Stimulated activated CD4-positive, alpha-beta T cell treated with anti-CD3 and anti-CD28 coated beads, TNF-alpha, amount 100 ng/mL, for 1 hour (primary cell): ENCODE measurements at places on chromosomes 7 and 10.
A peak's percentile ranks its signal among the peaks of the same experiment; 100 is the strongest.

- no peak for DNase-seq
These were observed 199.4 kb upstream of the TCF7L2 start for GRCh38 chr10:112750427-112751167.

- no peak for DNase-seq
These were observed 6.7 kb downstream of the GSDME start for GRCh38 chr7:24750441-24751055.

DNA sequence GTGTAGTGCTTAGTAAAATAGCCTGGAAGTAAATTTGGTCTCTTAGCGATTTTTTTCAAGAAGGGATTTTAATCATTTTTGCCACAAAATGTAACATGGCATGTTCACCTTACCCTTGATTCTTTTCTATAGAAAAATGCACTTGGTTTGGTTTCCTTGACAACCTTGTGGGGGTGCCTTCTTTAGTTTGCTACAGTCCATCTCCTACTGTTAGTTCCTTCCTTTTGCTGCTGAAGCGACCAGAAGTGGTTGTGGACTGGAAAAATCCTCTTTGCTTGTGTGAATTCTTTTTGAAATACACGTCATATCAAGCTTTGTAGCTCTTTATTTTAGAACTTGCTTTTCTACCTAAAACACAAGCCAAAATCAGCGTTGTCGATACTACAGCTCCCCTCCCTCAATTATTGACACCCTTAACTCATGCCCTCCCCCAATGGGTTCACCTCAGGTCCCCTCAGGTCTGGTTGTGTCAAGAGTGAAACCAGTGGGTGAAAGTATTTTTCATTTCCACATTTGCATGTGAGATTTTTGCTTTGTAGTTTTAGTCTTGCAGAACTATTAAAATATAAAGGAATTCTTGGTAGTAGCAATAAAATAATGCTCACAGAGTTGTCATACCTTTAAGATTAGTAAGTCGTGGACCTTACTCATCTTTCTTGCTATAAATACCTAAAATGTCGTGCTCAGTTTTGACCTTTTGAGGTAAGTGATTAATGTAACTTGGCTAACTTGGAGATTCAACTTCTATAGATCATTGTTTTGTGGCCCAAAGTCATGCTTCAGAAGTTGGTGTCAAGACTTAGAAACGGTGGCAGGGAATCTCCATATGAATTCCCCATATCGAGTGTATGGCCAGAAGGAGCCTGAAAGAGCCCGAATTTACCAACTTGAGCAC is 1.5 kb downstream of the ACTR3B start:
- DNase-seq, result no peak

GRCh38 chr10:21369697-21370096 is 155.8 kb downstream of the SKIDA1 start:
- no peak for DNase-seq

DNA sequence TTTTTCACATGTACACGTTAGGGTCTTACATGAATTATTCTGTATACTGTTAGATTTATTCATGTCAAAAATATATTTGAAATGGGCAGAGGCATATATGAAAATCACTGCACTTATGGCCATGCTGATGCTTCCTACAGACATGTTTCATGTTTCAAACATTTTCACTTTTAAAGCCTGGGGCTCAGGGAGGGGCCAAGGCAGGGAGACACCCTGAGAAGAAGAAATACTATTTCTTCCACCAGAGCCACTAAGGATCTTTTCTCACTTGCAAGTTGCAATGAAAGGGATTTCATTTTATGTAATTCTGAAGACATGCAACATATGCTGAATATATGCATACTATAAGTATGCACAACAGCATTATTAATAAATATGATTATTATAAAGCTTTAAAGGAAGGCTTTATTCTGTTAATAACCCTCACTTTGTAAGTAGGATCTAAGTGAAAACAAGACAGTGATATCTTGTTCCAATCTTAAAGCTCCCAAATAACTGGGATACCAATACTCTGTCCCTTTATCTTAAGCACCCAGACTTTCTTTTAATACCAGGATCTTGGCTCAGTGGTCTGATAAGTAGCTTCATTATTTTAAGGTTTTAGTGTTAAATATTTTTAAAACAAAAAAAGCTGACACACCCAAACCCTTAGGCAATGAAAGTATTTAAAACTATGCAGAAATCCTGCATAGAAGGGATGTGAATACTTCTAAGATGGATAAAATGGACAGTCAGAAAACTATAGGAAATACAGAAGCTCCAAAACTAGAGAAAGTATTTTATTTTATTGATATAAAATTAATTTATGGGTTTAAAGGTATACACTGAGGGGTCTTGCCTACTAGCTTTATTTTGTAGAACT is 148.0 kb downstream of the SNX13 start:
- no peak for DNase-seq

DNA sequence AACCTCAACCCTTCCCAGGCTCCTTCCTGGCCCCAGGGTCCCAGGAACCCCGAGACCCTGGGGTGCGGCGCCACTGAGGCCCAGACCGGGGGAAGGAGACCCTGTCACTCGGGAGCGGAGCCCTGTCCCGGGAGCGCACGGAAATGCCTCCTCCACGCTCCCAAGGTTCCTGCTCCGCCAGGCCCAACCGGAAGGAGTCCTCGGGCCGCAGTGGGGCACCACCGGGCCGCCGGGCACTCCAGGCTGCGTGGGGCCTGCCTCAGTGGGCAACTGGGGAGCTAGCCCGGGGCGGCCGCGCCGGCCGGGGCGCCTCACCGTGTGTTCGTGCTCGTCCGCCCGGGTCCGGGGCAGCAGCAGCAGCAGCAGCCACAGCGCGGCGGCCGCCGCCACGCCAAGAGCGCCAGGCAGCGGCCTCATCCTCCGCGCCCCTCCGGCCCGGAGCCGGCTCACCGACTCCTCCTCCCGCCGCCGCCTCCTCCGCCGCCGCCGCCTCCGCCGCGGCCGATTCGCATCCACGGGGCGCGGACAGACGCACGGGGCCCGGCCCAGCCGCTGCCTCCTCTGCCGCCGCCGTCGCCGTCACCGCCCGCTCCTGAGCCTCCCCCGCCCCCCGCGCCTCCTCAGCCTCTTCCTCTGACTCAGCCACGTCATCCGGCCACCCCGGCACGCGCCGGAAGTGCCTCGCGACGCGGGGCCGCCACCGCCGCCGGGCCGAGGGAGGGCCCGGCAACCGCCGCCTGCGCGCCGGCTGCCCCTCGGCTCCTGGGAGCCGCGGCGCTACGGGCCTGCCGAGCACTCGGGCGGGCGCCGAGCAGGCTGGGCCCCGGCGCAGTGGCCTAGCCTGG is at the start of gene TM9SF3:
Gene TM9SF3, minus strand, starts transcription at position 594 of the 845 bp plus-strand sequence. Its CDS starts 177 bp downstream, at position 417.
- DNase-seq, result peak; percentile 80

- DNase-seq, result no peak
These were observed 44.9 kb upstream of the ARL4A start for GRCh38 chr7:12642508-12642907.

- no peak for DNase-seq
These were observed 58.3 kb downstream of the MINDY4 start for GRCh38 chr7:30829471-30829870.

GRCh38 chr10:5862360-5862961 is 27.2 kb downstream of the ANKRD16 start:
- DNase-seq, result no peak

GRCh38 chr10:11345224-11346054 is 266.0 kb downstream of the USP6NL start:
- no peak for DNase-seq

GRCh38 chr7:112938863-112939573 is 147.6 kb downstream of the GPR85 start:
- no peak for DNase-seq

GRCh38 chr7:44064791-44065430 is 456 bp downstream of the PGAM2 start:
- no peak for DNase-seq

DNA sequence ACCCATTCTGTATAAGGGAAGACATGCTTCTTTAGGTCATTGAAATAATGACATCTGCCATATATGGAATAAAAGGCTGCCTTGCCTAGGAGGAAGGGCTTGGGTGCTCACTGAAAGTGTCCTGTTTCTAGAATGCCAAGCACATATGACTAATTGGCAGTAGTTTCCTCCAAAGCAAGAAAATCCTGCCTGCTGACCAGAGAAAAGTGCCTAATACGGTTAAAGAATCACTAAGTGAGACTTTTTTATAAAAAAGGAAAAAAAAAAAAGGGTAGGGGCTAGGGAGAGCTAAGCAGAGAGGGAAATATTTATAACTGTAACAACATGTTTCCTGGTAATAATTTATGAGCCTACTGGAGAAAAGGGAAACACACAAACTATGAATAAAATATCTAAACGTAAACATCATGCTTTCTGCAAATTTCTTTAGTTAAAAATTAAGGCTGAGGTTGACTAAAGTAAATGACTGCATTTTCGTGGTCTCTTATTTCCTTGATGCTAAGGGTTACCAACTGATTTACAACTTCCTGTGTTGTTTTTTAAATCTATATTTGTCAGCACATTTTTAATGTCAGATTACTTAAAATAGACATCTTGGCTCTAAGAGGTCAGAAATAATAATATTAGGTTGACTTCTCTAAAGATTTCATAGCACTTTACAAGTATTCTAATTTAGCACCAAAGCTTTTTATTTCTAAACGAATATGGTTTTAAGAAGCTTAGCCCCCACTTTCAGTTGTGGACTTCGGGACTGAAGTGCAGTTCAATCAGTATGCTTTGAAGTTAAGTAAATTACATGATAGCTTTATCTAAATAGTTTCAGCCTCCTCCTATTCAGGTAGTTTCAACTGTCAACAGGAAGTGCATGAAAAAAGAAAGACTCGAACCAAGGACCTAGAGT is 89.6 kb downstream of the CABCOCO1 start:
- DNase-seq, result no peak

GRCh38 chr7:1767524-1767923 is 97.4 kb downstream of the ELFN1 start:
- no peak for DNase-seq

DNA sequence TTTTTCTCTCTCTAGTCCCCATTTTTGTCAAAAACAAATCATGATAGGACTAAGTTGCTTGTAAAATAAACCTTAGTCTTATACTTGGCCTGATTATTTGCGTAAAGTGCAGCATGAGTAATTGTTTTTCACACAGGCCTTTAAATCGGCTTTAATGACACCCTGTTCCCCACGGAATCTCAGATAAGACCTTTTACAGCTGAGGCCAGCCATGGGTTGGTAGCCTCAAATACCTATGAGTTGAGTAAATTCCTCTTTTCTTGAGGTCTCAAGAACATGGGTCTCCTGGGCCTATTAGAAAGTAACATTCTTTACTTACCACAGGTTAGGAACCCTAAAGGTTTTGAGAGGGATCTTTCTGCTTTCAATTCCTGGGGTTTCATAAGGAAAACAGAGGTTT is 761.0 kb upstream of the PHF14 start:
- no peak for DNase-seq

DNA sequence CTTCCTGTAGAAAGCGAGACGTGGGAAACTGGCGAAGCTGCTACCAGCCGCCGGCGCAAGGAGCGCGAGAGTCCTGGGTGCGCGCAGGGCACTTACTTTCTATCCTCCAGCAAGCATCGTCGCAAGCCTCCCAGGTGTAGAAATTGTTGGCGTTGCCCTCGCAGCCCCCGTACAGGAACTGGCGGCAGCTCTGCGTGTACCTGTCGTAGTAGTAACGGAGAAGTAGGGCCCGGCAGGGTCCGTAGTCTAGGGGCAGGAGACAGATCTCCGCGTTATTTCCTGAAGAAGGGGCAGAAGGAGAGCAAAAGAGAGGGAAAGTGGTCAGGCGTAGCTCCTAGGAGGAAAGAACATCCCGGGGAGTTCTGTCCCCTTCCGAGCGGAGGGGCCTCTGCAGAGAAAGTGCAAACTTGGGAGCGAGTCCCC is 501 bp downstream of the TFPI2 start:
- no peak for DNase-seq

DNA sequence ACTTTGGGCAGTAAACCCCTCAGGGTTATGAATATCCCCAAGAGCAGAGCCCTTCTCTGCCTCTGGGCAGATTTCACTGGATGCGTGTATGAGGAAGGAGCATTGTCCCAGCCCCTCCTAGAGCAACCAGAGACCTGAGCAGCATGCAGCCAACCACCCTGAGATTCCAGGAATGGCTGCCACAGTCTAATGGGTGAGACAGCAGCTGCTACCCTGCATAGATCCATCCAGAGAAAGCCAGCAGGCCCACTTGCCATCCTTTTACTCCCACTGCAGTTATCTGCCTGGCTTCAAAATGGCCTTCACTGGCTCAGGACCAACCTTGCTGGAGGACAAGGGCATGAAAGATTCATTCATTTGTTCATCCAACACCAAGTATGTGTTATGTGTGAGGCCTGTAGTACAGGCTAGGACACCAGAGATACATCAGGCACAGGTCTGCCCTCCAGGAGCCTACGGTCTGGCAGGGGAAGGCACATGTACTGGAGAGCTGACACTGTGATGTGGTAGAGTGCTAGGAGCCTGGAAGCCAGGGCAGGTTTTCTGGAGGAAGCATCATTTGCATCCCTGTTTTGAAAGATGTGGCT is 26.2 kb upstream of the C10orf105 start:
- DNase-seq, result no peak

DNA sequence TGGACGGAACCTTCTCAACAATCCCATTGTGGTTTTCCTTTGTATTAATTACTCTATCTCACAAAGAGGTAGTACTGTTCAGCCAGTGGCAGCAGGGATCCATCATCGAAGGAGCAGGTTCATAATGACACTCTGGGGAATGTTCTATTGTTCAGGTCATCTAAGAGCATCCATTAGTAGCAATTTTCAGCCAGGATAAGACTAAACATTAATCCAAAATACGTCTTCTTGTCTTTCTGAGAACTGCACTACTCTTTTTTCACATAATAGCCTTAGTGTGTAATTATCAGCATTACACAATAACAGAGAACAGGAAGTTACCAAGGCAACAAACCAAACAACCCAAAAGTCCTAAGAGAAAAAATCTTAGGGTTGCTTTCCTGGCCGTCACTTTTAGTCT is 259.5 kb upstream of the VWC2 start:
- no peak for DNase-seq

DNA sequence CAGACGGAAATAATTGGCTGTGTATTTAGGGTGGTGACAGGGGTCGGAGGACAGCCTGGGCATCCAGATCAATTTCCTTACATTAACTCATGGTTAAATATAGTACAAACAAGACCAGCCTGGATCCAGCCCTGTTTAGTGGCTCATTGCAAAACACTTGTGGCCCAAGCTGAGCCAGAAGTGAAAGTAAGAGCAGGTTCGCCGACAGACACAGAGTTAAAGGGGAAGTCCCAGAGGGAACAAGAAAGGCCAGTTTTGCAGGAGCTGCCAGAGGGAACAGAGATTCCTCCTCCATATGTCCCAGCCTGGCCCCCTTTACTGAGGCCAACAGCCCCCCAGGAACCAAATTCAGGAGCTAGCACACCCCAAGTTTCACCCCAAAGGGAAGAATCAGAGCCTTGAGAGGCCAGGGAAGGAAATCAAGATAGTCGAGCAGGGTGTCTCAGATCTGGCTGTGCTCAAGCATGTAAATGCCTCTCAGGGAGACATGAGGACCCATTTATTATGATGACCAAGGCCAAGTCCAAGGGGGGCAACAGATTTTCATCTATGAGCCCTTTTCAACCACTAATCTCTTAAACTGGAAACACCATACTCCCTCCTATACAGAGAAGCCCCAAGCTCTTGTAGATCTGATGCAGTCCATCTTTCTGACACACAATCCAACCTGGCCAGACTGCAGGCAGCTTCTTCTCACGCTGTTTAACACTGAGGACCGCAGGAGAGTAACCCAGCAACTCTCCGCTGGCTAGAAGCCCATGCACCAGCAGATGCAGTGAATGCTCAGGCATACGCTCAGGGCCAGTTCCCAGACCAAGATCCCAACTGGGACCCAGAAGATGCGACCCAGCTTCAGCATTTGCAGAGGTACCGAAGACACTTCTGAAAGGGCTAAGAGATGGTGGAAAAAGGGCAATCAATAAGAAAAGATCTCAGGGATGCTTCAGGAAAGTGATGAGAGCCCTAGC is 15.9 kb upstream of the ADCK2 start:
- no peak for DNase-seq

- no peak for DNase-seq
These were observed 108.5 kb downstream of the HOXA1 start for GRCh38 chr7:26987338-26987737.
